Peyer's patch (tissue), 4 donors: ENCODE measurements at places on chromosomes 11 and 22. TPM values are rescaled to one million over a fixed set of nuclear protein-coding genes. Genes with fewer than 3 reads are reported as not detected.

- H3K27ac ChIP-seq: no peak overlapping the region
- no peaks in the 10 kb centered on the region for H3K36me3 ChIP-seq
- DNase-seq: no peak
- H3K4me3 ChIP-seq: no peak overlapping the region
These were observed 4.3 kb downstream of the C2CD2L start for GRCh38 chr11:119111361-119111925.

DNA sequence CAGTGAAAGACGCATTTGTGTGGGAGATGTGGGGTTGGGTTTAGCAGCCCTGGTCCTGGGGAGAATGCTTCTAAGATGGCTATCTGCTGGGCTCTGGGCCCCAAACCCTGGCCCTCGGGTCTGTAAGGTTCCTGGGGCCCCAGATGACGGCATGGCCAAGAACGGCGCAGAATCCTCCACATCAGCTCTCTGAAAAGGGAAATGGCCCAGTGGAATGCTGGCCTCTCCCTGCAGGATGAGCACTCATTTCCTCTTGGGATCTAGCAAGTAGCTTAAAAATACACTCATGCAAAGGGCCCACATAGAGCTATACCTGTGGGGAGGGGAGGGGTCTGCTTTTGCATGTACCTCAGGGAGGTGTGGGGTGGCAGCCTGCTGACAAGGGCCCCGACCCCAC lies 37.5 kb upstream of the LINC01488 start:
- H3K4me1 ChIP-seq: no peaks in the 10 kb centered on the region
- H3K4me3 ChIP-seq: no peak overlapping the region
- H3K27me3 ChIP-seq: no peaks in the 10 kb centered on the region

- H3K27ac ChIP-seq: peak overlapping the region; percentile 84
- no peaks in the 10 kb centered on the region for H3K27me3 ChIP-seq
- no peaks in the 10 kb centered on the region for H3K4me1 ChIP-seq
- no peaks in the 10 kb centered on the region for H3K36me3 ChIP-seq
- DNase-seq: no peak
- no peak overlapping the region for H3K4me3 ChIP-seq
These were observed 13.9 kb downstream of the DUSP8 start for GRCh38 chr11:1557904-1558774.

- no peaks in the 10 kb centered on the region for H3K36me3 ChIP-seq
- H3K4me1 ChIP-seq: no peaks in the 10 kb centered on the region
- no peaks in the 10 kb centered on the region for H3K27me3 ChIP-seq
- H3K27ac ChIP-seq: no peak overlapping the region
- no peak for DNase-seq
These were observed 88.5 kb upstream of the ANO3 start for GRCh38 chr11:26243426-26243825.

DNA sequence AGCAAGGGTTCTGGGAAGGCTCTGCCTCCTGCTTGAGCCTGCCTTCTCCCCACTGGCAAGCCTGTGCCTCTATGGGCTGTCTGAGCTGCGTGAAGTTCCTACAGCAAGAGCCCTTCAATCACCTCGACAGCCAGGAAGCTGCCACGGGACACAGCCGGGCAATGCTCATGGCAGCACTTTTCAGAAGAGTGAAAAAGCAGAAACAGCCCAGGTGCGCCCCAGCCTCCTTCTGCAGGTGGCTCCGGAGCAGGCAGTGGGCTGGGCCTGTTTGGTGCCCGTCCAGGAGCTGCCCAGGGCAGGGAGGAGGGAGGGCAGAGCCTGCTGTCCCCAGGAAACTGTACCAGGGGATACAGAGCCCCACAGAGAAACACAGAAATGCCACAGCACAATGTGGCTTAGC lies 24.6 kb upstream of the COMT start:
- DNase-seq: no peak
- no peaks in the 10 kb centered on the region for H3K27me3 ChIP-seq
- no peaks in the 10 kb centered on the region for H3K4me1 ChIP-seq
- H3K4me3 ChIP-seq: no peak overlapping the region
- no peak overlapping the region for H3K27ac ChIP-seq

DNA sequence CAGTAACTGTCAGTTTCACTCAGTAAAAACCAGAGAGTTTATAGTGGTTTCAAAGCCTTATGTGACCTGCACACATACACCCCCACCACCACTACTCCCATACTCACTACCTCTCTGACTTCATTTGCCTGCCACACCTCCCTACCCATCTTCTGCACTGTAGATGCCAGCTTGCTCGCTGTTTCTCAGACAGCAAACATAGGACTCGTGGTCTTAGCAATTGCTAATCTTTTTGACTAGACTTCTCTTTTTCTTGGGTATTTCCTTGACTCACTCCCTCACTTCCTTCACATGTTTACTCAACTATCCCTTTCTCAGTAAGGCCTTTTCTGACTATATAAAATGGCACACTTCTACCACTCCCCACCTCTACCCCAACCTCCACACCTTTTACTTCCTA lies 27.8 kb downstream of the CEP295 start:
- no peak overlapping the region for H3K4me3 ChIP-seq
- no peaks in the 10 kb centered on the region for H3K27me3 ChIP-seq
- H3K27ac ChIP-seq: no peak overlapping the region
- peaks cover 60% of the 10 kb centered on the region for H3K36me3 ChIP-seq

Gene SYT9
- total RNA-seq: not detected

Gene FHIP1B
- total RNA-seq: 135 TPM

Gene KIRREL3
- total RNA-seq: 0.83 TPM
